ENCODE measurements at places on chromosomes 12 and 14. TPM values are rescaled to one million over a fixed set of nuclear protein-coding genes. Genes with fewer than 3 reads are reported as not detected.

DNA sequence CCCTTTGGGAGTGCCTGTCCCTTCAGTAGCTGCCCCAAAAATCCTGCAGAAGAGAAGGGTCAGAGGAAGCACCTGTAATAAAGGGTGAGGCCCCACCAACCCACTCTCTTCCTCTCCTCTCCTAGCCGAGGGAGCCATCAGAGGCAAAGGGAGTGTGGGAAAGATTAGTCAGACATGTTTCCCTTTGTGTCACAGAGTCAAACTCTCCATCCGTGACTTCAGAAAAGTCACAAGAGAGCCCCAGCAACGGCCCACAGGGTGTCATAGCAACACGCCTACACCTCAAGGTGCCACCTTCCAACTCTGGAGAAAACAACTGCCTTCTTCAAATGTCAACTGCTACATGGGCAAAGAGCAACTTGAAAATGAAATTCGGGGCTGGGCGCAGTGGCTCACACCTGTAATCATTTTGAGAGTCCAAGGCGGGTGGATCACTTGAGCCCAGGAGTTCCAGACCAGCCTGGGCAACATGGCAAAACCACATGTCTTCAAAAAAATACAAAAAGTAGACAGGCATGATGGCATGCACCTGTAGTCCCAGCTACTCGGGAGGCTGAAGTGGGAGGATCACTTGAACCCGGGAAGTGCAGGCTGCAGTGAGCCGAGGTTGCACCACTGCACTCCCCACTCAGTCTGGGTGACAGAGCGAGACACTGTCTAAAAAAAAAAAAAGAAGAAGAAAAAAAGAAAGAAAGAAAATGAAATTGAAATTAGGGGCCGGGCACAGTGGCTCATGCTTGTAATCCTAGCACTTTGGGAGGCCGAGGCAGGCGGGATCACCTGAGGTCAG, 17.7 kb upstream of the CD27 start:
- peak; percentile 94 for DNase-seq

DNA sequence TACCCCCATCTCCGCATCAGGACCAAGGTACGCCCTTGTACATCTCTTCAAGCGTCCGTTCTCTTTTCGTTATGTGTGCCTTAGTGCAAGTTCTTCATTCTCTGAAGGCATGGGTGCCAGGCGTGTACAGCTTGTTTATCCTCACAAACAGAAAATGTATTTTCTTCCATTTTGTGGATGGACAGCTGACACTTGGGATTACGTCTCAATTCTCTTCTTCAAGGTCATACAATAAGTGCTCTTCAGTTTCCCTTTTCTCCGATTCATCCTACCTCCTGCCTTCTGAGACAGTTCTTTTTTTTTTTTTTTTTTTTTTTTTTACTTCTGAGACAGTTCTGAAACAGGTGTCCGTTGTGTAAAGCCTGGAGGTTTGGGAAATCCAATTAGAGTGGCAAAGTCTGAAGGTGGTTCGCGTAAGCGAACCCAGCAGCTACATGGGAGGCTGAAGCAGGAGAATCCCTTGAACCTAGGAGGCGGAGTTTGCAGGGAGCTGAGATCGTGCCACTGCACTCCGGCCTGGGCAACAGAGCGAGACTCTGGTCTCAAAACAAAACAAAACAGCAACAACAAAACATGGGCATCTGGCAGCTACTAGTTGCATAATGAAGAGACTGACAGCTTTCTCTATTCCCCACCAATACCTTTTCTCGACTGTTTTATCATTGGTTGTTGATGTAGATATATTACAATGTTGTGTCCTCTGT, 734 bp downstream of the COX6A1 start:
- no peak for DNase-seq

DNA sequence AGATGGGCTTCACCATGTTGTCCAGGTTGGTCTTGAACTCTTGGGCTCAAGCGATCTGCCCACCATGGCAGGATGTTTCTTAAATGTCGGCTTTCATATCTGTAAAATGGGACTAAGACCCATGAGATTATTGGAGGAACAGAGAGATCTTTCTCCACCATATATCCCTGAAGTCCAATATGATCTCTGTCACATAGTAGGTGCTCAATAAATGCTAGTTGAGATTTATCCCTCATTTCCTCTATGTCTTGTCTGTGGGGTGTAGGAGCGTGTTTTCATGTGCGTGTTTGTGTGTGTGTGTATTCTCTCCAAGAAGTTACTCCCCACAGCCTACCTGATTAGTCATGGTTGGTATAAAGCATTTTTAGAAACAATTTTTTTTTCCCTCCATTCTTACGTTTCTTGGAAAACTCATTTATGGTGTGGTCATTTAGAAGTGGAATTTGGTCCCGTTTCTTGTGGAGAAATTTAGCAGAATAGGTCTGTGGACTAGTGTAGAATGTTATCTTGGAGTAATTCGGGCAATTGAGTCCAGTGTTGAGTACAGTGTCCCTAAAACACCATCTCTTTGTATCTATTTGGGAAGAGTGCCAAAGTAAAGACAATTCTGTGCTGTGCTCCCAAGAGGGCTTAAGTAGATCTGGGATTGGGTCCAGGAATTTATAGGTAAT, 4.3 kb downstream of the STRAP start:
- DNase-seq: no peak

Gene A2M
- not detected for total RNA-seq

- DNase-seq: no peak
These were observed 50.6 kb downstream of the SCAF11 start for GRCh38 chr12:45939759-45940158.

- DNase-seq: no peak
These were observed 169.2 kb upstream of the HMGA2 start for GRCh38 chr12:65655074-65655493.

Gene SLC6A15
- total RNA-seq: 0.14 TPM

DNA sequence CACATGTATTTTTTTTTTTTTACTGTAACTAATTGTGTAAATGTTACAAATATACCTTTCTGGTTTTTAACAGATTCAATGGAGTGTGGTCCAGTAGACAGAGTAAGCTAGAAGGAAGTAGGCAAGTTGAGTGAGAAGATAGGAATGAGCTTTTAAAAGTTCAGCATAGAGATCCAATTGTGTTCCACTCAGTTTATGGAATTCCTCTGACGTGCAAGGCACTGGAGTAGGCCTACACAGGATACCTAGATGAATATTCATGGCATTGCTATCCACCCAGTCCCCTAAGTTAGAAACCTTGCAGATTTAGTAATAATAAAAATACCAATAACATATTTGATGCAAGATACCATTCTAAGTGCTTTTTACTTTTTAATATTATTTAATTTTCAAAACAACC, 225.6 kb upstream of the ARID2 start:
- DNase-seq: no peak

- DNase-seq: no peak
These were observed 199.9 kb downstream of the KSR2 start for GRCh38 chr12:117768860-117769259.

DNA sequence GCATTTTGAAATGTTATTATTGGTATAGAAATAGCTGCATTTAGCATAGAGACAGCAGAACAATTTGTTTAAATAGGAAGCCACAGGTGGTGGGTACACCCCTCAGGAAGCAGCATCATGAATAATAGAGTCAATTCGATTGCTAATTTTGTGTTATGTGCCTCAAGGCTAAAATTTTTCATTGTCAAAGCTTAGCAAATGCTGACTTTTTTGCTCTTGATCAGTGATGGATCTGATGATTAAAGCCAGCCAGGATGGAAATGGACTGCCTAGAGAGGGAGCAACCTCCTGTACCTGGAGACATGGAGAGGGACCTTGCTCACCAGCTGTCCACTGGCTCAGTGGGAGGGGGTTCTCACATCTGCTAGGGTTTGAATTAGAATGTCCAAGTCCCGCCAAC, 4.5 kb upstream of the KRT8 start:
- DNase-seq: no peak

- DNase-seq: no peak
These were observed 38.6 kb upstream of the KRR1 start for GRCh38 chr12:75549989-75550388.

DNA sequence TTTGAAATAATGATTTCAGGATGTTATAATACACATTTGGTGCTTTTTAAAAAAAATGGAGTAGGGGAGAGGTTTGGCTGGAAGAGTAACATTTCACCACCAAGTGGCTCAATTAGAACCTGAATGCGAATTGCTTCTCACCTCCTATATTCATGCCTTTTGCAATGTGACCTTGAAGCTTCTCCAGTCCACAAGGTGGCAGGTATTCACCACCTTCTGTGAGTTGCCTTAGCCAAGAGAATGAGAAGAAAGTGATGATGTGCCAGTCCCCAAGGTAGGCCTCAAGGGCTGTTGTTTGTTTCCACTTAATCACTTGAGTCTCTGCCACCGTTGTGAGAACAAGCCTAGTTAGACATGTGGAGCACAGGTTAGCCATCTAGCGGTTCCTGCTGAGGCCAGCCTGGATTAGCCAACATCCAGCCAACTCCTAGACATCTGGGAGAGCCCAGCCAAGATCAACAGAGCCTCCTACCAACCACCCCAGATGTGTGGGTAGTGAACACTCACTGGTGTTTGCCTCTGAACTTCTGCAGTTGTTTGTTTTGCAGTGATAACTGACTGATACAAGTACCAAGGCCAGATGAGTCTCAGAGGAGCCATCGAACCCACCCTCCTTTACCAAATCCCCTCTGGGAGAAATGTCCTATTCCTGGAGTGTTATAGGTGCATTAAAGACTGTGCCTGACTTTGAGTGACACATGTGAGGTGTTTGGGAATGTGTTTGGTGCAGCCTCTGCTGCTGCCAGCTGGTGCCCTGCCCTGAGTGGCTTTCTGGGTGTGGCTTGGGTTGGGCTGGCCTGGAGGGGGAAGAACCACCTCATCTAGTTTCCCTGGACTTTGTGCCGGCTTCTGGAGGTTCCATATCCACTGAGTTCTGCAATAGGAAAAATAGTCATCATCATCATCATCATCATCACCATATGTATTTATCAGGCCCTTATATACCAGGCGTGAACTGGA, 132.5 kb upstream of the RFLNA start:
- DNase-seq: no peak

All from activated naive CD8-positive, alpha-beta T cell treated with anti-CD3 and anti-CD28 coated beads for 36 hours (primary cell).